ENCODE measurements at places on chromosomes 12 and 14.

DNA sequence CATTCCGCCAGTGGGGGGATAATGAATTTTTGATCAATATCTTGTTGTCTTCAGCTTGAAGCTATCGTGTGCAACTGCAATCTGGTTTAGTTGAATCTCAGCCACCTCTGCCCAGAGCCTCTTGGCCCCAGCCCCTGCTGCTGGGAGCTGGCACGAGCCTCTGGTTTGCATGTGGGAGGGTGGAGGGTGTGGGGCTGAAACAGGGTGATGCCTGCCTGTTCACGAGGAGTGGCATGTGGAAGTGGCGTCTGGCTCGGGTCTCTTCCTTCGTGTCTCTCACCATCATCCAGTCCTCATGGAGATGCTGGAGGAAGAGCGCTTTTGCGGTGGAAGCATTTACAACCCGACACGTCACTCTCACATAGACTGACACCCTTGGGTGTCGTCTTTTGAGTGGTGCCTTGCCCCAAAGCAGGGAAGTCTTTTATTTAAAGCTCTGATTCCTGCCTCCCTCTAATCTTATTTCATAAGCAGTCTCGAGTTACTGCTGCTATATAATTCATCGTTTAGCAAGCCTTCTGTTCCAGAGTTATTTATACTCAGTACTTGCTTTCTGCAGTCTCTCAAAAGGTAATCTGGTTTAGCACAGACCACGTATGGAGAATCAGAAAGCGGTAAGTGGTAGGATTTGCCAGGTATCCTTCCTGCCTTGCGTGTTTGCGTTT is 64.5 kb downstream of the AACS start:
- DNase-seq: no peak

DNA sequence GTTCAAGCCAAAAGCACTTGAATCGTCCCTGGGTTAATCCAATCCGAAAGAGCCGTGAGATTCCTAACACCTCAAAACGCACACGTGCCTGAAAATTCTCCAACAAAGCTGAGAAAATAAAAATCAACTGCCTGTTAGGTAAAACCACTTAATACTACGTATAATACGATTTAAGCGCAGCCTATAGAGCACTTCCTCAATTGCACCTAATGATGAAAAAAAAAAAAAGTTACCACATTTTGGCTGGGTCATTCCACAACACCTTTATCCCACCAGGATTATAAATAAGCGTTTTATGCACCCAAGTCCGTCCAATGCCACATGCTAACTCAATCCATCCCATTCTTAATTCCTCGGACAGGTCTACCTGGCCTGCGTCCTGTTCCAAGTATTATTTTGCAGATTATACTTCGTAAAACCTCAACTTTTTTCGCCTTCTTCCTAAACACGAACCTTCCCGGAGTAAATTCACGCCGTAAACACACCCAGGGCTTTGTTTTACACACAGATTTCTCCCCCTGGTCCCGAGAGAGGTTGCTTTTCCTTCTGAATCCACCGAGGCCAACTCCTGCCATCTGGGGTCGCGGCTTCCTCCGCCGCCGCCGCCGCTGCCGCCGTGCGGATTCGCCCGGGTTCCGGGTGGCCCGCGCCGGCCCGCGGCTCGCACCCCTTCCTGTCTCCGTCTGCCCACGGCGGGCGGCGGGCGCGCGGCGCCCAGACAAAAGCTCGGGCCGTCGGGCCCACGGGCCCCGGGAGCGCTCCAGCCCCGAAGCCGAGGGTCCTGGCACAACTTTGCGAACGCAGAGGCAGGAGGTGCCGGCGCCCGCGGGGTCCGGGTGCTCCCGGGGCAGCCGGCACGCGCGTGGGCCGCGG is 66.2 kb downstream of the RNF34 start:
- DNase-seq: no peak

DNA sequence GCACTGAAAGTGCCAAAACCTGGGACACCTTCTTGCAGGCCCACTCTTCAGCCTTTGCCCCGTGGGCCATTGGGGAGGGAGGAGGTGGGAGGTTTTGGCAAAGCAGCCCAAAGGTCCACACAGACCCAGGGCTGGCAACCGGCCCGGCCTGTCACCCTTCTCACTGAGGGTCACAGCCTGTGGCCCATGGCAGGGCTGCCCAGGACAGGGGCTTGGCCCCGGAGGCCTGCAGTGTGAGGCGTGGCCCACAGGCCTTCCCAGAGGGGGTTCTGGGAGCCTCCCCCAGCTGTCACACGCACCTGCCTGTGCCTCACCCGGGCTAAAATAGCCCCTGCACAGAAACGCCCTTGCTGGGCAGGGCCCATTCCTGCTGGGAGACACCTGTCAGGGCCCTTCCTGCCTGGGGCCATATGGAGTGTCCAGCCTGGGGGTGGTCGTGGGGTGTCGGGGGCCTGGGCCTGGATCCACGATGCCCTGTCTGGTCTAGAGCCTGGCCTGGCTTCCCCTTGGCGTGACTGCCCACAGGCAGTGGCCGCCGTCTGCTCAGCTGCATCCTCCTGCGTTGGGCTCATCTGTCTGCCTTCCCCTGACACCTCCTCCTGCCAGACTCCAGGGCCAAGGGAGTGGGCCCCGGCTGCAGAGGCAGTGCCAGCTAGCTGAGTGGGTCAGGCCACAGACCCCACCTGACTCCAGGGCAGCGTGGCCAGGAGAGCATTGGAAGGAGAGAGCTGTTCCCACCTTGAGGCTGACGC is 19.2 kb downstream of the PACS2 start:
- no peak for DNase-seq

GRCh38 chr14:61705017-61705416 is 9.7 kb downstream of the HIF1A start:
- no peak for DNase-seq

- no peak for DNase-seq
Observed at GRCh38 chr14:98408713-98409112, 863.3 kb downstream of the BCL11B start.

- DNase-seq: no peak
Observed at GRCh38 chr12:110733900-110734299, 8.8 kb downstream of the PPP1CC start.

DNA sequence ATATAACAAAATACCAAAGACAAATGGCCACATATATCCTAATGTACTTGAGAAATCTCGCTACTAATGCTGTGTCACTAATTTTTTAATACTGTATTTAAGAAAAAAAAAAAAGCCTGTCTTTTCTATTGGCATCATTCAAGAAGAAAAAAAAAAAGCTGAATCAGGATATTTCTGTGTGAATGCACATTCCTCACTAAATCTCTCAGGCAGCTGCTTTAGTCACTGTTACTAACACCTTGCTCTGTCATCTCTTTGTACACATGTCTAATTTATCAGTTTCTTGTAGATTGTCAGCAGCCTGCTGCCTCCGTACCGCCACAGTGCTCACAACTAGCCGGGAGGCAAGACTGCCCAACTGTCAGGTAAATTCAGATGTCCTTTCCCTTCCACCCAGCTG is 32.0 kb upstream of the FGD4 start:
- DNase-seq: no peak

- DNase-seq: no peak
Observed at GRCh38 chr12:66309606-66310005, 7.3 kb downstream of the HELB start.

DNA sequence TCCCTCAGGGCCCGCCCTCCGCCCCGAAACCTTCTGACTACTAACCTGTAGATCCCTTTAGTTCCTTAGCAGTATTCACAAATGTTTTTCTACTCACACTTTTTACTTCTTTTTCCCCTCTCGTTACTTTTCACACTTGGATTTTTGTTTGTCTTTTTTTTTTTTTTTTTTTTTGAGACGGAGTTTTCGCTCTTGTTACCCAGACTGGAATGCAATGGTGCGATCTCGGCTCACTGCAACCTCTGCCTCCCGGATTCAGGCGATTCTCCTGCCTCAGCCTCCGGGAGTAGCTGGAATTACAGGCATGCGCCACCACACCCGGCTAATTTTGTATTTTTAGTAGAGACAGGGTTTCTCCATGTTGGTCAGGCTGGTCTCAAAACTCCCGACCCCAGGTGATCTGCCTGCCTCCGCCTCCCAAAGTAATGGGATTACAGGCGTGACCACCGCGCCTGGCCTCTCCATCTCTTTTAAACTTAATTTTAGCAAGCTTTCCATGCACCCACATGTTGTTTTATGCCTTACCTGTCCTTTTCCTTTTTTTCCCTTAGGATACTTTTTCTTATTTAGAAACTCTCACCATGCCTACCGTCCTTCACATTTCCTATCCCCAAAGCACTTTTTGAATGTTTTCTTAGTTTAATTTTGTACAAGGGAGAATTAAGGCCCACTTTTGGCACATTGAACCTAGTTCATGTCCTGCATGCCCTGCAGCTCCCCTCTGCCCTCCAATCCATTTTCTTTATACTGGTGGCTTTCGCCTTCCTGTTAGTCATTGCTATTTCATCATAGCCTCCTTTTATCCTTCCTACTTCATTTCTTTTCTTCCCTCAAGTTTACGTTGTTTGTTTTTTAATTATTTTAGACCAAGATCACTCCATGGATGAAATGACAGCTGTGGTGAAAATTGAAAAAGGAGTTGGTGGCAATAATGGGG is 1.1 kb downstream of the SP1 start:
- peak; percentile 71 for DNase-seq

GRCh38 chr12:5173511-5174011 is 129.9 kb downstream of the KCNA5 start:
- no peak for DNase-seq

- no peak for DNase-seq
Observed at GRCh38 chr12:68469113-68469512, 137.0 kb upstream of the MDM1 start.

DNA sequence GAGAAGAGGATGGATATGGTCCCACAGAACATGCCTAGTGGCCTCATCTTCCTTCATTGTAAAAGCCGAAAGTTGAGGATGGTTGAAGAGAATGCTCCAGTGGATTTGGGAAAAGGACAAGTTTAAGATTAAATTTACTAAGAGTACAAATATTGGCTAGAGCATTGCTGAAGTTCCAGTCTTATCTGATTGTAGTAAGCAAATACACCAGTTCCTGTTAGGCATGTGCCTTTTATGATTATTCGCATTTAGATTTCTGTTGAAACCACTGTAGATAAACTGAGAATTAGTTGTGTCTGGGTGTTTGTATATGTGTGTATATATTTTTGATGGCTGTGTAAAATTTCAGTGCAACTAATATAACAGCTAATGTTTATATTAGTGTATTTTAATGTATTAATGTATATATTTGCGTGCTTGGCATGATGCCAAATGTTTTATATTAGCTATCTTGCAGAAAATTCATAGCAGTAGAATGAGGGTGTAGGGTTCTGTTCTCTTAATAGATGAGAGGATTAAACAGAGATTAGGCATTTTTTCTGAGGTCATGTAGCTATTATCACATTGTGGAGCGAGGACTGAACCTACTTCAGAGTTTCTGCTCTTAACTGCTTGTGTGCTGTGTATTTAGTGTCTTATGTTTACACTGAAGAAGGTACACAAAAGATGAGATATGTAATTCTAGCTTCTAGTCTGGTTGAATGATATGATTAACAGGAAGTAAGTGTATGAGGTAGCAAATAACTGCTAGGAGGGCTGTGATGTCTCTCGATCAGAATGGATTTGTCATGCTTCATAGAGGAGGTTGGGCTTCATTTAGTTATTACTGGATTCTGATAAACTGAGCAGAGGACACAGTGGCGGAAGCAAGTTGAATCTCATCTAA is 21.1 kb downstream of the FKBP3 start:
- peak; percentile 19 for DNase-seq

DNA sequence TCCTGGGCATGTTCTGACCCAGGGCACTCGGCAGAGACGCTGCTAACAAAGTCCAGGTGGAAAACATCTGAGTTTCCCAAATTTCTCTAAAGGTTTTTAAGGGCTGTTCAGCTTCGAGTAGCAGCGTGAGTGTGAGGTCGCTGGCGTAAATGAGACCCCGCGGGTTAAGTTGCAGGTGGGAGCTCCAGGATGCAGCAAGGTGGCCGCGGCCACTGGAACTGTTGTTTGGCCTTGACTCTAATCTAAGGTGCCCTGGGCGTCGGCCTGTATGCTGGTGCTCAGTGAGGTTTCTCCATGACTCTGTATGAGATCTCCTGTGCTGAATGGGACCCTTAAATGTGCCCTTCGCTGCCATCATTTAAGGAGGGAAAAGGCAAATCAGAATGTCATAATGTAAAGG is 50.7 kb downstream of the ELK3 start:
- no peak for DNase-seq

DNA sequence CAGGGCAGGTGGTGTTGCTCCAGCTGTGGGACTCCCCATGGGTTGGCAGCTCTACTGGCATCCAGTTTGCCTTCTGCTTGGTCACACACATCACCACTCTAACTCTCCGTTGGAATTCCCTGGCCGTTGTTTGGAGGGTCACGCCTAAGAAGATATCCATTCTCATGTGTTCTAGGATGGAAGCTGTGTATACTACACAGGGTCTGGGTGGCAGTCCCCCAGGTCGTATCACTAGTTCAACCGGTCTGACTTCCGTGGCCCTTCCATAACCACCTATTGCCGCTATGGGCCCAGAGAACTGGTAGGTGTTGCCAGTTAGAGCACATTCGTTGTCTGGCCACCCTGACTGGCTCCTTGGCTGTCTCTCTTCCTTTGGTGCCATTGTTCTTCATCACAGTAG is 456.3 kb downstream of the TMEM121 start:
- no peak for DNase-seq

GRCh38 chr12:19657118-19657731 is 217.9 kb downstream of the AEBP2 start:
- DNase-seq: peak; percentile 8

GRCh38 chr12:6020930-6021329 is 75.9 kb upstream of the ANO2 start:
- no peak for DNase-seq

GRCh38 chr12:4069670-4070010 is 196.4 kb upstream of the PARP11 start:
- DNase-seq: no peak

GRCh38 chr12:55736780-55737580 is 5.9 kb upstream of the GDF11 start:
- peak; percentile 77 for DNase-seq

DNA sequence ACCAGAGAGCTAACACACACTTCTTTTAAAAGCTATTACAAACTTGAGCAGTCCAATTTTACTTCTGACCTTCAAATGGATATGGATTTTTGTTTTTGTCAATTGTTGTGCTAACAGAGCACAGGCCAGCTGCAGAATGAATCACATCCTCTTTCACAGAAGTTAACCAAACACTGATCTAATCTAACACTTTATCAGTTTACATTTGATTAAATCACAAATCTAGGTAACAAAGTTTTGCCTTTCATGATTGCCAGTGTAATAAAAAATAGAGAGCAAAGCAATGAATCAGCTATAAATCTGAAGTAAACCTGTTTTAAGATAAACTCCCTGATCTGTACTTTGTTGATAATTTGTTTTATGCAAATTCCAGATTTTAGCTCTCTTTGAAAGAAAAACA is 273.1 kb upstream of the RGS6 start:
- peak; percentile 39 for DNase-seq

GRCh38 chr14:100825713-100826331 is at the start of gene MEG3:
MEG3 (plus strand) TSS chr14:100826118.
- DNase-seq: peak; percentile 80

- no peak for DNase-seq
Observed at GRCh38 chr14:45893127-45893526, 640.1 kb upstream of the MIS18BP1 start.

DNA sequence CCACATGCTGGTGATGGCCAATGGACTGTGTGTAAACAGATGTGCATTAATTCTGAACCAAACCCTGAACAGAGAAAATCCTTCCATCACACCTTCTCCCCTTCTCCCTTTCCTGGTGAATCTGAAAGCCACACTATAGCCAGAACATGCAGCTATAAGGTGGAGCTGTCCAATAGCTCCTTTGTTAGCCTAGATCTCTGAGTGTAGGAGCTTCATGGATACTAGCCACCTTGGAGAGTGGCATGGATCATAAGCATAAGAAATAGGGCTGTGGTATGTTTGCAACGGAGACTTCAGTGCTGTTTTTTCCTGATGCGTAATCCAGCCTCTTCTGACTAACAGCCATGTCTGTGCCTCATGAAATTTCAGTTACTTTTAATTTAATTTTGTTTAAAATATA is 364.5 kb downstream of the BTG1 start:
- DNase-seq: peak; percentile 13
